A549 treated with RU486 at 1 μM for 4 hours (cell line): ENCODE measurements at places on chromosomes 12 and 14. TPM values are rescaled to one million over a fixed set of nuclear protein-coding genes. Genes with fewer than 3 reads are reported as not detected.

DPF3 gene
- total RNA-seq: 0.13 to 0.61 TPM (median 0.23 TPM) in 5 replicates

PIP4K2C gene
- 40.8 to 44.9 TPM (median 42.5 TPM) in 5 replicates for total RNA-seq

SELPLG gene
- 0.95 to 1.1 TPM (median 1.1 TPM) in 5 replicates for total RNA-seq

DTX1 gene
- total RNA-seq: 0.42 to 0.82 TPM (median 0.57 TPM) in 5 replicates

GARIN6 gene
- not detected in 5 replicates for total RNA-seq

KRT3 gene
- total RNA-seq: 0.05 to 0.08 TPM (median 0.07 TPM) in 3 of 5 replicates, not detected in the others

PZP gene
- total RNA-seq: not detected in 5 replicates

RPS6KA5 gene
- total RNA-seq: 2.0 to 4.6 TPM (median 3.7 TPM) in 5 replicates

SMIM41 gene
- not detected in 5 replicates for total RNA-seq

ADGRD1 gene
- 0.18 to 0.66 TPM (median 0.47 TPM) in 5 replicates for total RNA-seq

MGAT2 gene
- total RNA-seq: 39.9 to 52.4 TPM (median 49.0 TPM) in 5 replicates

NFYB gene
- total RNA-seq: 16.7 to 32.6 TPM (median 28.6 TPM) in 5 replicates

MIPOL1 gene
- total RNA-seq: 2.2 to 4.4 TPM (median 2.9 TPM) in 5 replicates

DACT1 gene
- 0.39 to 0.77 TPM (median 0.51 TPM) in 5 replicates for total RNA-seq

OTX2 gene
- total RNA-seq: not detected in 5 replicates

LGR5 gene
- total RNA-seq: not detected in 5 replicates

TMEM117 gene
- total RNA-seq: 1.2 to 2.7 TPM (median 2.3 TPM) in 5 replicates

TMPRSS12 gene
- not detected in 5 replicates for total RNA-seq

KRT73 gene
- total RNA-seq: not detected in 5 replicates

NPFF gene
- not detected in 5 replicates for total RNA-seq

IRAK3 gene
- 0.08 to 0.33 TPM (median 0.11 TPM) in 5 replicates for total RNA-seq
